ENCODE measurements at places on chromosomes 5 and 9. TPM values are rescaled to one million over a fixed set of nuclear protein-coding genes. Genes with fewer than 3 reads are reported as not detected.

ADGRD2 gene
- total RNA-seq, result not detected

PCDHB11 gene
- 2.6 TPM for total RNA-seq

NCS1 gene
- total RNA-seq, result 19.6 TPM

DPP7 gene
- 144 TPM for total RNA-seq

NTNG2 gene
- total RNA-seq, result 1.5 TPM

NRARP gene
- 15.2 TPM for total RNA-seq

CD14 gene
- 252 TPM for total RNA-seq

DEPDC1B gene
- 3.0 TPM for total RNA-seq

CDH10 gene
- total RNA-seq, result 0.23 TPM

PLAC8L1 gene
- total RNA-seq, result 0.47 TPM

Data from left lung (tissue), 14 donors.